KBM-7 (cell line): ENCODE measurements at places on chromosomes 1 and 21.

DNA sequence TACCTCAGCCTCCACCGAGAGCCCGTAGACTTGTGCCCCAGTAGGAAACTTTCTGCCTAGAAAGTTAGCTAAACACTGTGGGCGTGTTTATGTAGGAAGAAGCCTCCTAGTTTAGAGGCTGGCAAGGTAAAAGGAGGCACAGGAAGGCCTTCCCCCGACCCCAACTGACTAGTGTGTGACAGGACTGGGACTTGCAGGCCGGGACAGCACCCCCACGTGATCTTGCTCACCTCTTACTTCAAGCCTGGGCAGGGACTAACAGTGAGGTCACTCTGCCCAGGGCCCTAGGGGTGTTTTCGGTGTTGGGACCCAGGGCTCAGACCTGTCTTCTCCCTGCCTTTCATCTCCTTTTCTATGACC lies 392 bp upstream of the TAGLN2 start:
- DNase-seq: no peak

DNA sequence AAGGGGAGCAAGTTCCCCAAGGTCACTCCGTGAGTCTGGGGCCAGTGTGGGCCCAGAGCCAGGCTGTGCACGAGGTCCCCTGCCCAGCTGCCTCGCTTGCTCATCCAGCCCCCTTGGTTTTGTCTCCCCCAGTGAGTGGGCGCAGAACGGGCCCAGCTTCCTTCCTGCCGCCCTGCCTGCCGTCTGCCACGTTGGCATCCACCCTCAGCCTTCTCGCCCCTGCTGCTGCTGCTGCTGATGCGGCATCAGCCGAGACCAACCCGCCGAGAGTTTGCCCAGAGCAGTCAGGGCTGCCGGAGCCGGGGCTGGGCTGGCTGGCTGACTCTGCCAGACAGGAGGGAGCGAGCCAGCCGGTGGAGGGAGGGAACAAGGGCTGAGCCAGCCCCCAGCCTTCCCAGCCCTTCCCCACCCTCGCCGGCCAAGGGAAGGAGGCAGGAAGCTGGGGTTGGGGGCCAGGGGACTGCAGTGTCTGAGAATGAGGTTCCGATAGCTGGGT lies 31.4 kb upstream of the WASF2 start:
- DNase-seq: no peak

DNA sequence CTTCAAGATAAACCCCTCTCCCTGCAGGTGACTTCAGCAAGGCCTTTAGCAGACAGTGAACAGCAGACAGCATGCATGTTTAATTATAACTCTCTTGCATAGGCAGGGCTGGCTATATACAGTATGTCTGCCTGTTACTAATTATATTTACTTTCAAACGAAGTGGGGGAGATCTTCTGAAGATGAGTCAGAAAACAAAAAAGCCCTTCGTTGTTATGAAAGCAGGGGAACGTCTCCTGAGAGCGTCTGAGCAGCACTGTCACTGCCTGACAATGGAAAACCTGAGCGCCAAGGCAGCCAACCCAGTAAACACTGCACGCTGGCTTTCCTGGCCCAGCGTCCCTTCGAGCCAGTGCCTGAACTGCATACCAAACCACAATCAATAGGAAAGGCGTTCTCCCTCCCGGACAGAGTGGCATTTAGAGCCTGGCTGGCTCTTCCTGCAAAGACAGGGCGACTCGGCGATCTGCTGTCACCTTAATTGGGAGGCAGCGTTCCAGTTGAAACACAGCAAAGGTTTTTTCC lies 54.1 kb downstream of the TOMM20 start:
- peak; percentile 55 for DNase-seq

DNA sequence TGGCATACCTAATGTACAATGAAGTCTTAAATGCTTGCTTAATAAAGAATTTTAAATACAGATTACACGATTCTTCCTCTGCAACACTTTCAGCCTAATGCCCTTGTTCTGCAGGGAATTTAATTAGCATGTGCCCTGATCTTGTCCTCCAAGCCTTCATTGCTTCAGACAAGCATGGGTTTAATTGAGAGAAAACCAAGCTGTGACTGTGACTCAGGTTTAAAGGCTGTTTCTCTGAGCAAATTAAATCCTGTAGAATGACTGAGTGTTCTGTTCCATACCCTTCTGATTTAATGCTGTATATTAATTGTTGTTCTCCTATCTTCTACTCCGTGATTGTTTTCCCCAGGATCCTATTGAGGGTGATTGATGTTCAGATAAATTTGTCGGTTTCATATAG lies 269.0 kb upstream of the PRMT6 start:
- no peak for DNase-seq

- no peak for DNase-seq
These were observed 186.5 kb upstream of the GALNT2 start for GRCh38 chr1:229880271-229881170.

GRCh38 chr1:232635778-232636356 lies 5.9 kb upstream of the SIPA1L2 start:
- peak; percentile 46 for DNase-seq

- DNase-seq: peak; percentile 8
These were observed 655.4 kb downstream of the LTN1 start for GRCh38 chr21:28337315-28337714.

- no peak for DNase-seq
These were observed 475.4 kb downstream of the PTPRU start for GRCh38 chr1:29711582-29712283.

- no peak for DNase-seq
These were observed 103.9 kb downstream of the RAVER2 start for GRCh38 chr1:64848803-64849202.

GRCh38 chr1:9555942-9556341 lies 16.7 kb downstream of the SLC25A33 start:
- DNase-seq: no peak

GRCh38 chr1:217059401-217059800 lies 336.2 kb upstream of the ESRRG start:
- DNase-seq: no peak

- DNase-seq: no peak
These were observed 34.6 kb downstream of the TMEM51 start for GRCh38 chr1:15188130-15188524.

DNA sequence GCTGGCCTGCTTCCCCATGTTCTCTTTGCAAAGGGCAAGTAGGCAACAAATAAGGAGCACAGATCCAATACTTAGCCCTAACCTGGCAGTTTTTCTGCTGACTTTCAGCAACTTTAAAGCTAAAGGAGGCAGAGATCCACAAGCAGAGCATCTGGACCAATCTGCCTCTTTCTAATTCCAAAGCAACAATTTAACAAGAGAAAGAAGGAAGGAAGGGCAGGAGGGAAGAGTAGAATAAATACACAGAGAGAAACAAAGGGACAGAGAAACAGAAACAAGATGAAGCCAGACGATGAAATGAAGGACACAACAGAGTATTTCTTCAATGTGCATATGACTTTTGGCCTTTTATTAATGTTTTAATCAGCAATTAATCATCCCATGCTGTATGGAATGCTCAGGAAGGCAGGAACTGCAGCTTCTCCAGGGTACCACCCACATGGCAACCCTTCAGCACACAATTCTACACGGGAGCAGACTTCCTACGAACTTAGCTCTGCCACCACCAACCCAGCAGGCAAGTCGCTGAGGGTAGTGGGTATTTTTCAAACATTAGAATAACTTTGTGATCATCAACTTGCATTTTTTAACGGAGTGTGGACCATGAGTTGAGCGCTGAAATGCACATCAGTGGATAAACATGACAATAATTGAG lies 15.3 kb downstream of the CLCC1 start:
- no peak for DNase-seq

GRCh38 chr1:175629318-175629694 lies 114.1 kb downstream of the TNR start:
- no peak for DNase-seq

DNA sequence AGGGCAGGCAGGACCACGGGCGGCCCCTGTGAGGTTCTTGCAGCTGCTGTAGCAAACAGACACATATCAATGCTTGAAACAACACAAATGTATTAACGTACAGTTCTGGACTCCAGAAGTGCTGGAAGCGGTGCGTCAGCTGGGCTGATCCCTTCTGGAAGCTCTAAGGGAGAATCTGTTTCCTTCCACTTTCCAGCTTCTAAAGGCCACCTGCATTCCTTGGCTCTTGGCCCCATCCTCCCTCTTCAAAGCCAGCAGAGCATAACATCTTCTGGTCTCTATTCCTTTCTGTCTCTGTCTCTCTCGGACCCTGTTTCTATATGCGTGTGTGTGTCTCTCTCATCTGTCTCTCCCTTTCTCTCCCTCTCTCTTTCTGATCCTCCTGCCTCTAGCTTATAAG lies 102.3 kb downstream of the SPSB1 start:
- DNase-seq: no peak

DNA sequence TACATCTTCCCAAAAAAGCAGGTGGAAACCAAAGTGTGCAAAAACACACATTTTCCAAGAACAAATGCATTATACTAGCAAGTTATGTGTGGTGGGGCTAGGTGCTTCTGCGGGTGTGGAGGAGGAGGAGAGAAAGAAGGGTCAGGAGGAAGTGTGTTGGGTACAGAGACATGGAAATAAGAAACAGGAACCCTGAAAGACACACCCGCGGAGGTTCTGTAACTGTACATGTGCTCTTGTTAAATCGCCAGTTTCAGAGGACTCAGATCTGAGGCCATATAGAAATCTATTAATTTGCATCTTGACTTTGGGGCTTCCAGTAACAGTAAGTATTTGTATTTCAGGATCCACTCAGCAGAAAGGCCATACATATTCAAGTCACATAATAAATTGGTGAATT lies 30.9 kb downstream of the ERG start:
- DNase-seq: peak; percentile 90

- DNase-seq: no peak
These were observed 448.3 kb downstream of the MATN1 start for GRCh38 chr1:30274976-30275621.

- DNase-seq: no peak
These were observed 423.8 kb upstream of the CXADR start for GRCh38 chr21:17089091-17089491.

GRCh38 chr21:29788752-29789151 lies 151.0 kb downstream of the GRIK1 start:
- DNase-seq: no peak

DNA sequence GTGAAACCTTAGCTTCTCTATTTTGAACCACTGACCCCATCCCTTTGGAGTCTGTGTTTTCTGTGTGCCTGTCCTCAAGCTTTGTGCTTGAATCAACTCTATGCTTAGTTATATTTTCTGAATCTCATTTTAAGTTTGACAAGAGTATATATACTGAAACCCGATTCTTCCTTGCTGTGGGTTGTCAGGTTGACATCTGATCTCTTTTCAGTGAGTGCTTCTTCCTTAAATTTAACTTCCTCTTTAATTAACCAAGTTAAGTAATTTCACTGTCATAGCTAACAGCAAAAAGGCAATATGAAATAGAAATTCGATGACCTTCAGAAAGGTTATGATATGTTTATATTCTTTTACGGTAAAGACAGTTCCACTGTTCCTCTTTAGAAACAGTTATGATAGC lies 69.4 kb downstream of the C1orf21 start:
- peak; percentile 62 for DNase-seq

DNA sequence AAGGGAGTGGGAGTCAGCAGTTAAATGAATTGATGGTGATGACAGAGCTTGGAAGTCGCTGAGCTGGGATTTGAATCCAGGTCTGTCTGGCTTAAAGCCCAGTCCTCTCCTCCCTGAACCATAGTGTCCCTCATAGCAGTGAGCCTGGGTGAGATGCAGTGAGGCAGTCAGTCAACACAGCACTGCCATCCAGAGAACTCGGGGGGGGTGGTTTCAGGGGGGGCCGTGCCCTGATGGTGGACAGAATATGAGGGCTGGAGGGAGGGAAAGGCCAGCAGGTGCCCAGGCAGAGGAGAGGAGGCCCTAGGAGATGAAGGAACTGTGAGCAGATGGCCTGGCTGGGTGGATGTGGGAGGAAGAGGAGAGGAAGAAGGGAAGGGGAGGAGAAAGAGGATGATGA lies 405.6 kb downstream of the PTPRU start:
- no peak for DNase-seq

DNA sequence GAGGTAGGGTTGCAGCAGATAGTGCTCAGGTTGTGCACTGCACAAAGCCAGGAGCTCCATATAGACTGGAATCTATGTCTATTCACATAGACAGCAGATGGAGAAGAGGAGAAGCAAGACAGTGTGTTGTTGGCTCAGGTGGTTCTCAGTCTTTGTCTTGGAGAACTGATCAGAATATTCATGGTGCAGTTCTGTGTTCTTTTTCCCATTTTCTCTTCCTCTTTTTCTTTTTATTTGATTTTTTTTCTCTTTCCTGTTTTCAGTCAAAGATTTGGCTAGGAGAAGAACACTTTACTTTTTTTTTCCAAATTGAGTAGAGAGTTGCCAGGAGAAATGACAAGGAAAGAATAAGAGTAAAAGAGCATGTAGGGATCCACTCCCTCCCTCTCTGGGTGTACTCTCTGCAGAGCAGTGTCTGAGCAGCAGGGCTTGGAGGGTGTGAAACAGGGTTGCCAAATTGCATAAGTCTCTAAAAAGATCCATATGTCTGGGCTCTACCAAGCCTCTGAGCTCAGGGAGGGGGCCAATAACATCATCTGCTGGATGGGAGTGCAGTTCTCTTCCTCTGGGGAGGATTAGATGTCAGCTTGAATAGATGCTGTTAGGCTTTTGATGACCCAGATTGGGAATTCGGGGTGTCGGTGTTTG lies 8.7 kb upstream of the CD34 start:
- DNase-seq: no peak

- DNase-seq: peak; percentile 29
These were observed 5.1 kb upstream of the LAMB3 start for GRCh38 chr1:209657140-209657879.

- DNase-seq: peak; percentile 53
These were observed 156.5 kb downstream of the HLX start for GRCh38 chr1:221035662-221036153.

DNA sequence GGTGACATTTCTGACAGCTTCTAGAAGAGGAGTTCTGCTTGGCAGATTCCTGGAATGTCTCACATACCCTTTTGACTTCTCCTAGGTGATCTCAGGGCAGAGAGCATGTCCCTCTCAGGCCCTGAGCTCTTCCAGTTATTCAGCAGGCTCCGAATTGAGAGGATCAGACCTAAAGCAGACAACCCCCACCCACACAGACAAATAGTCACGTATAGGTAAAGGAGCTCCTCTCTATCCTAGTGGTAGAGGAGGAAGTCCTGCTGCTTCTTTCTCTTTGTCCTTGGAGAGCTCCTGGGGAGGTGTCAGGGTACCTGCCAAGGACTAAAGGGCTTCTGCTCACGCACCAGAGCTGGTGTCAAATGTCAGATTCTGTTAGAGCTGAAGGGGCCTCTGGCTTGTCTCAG lies 128.1 kb downstream of the IER5 start:
- DNase-seq: no peak

- no peak for DNase-seq
These were observed 7.1 kb downstream of the HUNK start for GRCh38 chr21:31879911-31880310.

- DNase-seq: no peak
These were observed 26.7 kb upstream of the PCP4 start for GRCh38 chr21:39840373-39841097.
